Stimulated activated CD4-positive, alpha-beta T cell treated with anti-CD3 and anti-CD28 coated beads, TNF-alpha, amount 100 ng/mL, for 48 hours (primary cell): ENCODE measurements at places on chromosomes 1 and 21.
A peak's percentile ranks its signal among the peaks of the same experiment; 100 is the strongest.

DNA sequence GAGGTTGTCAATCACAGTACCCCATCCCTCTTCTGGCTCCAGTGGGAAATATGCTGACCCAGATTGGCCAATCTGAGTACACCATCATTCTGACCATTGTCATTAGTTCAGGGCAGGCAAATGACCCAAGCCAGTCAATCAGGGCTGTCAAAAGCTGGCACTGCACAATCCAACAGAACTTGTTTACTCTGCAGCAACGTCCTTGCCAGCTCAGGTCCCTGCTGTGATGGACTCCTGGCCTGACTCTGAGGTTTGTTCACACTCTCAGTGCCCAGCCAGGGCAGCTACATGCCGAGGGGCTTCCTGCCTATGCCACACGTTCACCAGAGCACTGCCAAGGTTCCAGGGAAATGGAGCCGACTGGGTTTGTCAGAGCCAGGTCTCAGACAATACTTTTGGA, 14.7 kb upstream of the OVAAL start:
- DNase-seq, result no peak

GRCh38 chr1:48493970-48494769, 22.2 kb upstream of the SPATA6 start:
- no peak for DNase-seq

DNA sequence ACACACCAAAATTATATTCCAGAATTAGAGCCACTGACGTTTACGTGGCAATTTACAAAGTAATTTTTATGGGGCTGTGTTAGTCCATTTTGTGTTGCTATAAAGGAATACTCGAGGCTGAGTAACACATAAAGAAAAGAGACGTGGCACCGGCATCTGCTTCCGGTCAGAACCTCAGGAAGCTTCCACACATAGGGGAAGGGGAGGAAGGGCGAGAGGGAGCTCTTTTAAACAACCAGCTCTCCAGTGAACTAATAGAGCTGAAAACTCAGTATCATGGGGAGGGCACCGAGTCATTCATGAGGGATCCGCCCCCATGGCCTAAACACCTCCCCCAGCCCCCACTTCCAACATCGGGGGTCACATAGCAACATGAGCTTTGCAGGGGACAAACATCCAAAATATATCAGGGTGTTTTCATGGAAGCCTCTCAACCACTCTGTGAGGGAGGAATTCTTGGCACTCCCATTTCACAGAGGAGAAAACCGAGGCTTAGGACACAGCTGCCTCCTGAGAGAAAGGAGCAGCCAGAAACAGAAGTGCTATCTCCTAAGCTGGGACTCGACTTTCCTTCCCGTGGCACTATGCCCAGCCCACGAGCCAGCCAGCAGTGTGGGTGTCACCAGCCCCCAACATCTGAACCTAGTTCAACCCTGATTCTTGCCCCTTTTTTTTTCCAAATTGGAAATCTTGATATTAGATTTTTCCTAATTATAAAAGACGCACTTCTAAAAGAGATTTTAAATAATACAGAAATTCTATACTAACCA, 29.2 kb downstream of the MIS18A start:
- no peak for DNase-seq

DNA sequence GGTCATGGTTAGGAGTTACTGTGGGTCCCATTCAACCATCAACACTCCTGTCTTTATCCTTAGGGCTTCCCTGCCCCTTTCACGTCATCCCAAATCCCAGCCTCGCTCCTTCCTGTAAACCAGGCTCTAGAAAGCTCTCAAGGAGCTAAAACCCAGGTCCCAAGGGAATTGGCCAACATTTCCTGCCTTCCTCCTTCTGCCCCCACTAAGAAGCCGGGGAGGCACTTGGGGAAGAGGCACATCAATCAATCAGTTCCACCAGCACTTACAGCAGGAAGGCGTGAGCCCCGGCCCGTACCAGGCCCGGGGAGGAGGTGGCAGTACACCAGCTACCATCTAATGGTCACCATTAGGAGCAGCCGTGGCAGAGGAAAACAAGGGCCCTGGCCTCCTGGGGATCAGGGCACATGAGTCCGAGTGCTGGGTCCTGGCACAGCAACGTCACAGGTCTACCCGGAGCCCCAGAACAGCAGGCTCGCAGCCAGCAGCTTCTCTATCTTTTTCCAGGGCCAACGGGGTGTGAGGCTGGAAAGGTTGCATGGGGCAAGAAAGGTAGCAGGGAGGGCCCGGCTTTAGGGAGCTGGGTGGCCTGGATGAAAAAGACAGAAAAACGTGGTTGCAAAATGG, 108.6 kb downstream of the CASZ1 start:
- DNase-seq, result no peak

GRCh38 chr21:26918323-26919079, 48.4 kb downstream of the ADAMTS5 start:
- DNase-seq, result no peak

DNA sequence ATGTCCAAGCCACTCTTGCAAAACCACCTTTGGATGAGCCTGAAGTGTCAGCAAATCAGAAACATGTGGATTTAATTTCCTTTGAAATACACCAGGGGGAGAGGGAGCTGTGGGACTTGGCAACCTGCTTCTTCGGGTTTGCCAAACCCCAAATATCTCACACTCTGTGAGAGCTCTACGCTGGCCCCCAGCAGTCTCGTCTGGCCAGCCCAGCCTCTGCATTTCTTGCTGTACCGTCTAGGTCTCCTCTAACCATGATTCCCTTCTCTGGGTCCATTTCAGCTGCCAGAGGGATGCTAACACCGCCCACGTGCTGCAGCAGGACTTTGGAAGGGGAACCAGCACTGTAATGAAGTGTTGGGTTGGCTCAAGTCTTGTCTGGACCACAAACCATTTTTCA, 114.6 kb downstream of the MRPS6 start:
- DNase-seq, result no peak

DNA sequence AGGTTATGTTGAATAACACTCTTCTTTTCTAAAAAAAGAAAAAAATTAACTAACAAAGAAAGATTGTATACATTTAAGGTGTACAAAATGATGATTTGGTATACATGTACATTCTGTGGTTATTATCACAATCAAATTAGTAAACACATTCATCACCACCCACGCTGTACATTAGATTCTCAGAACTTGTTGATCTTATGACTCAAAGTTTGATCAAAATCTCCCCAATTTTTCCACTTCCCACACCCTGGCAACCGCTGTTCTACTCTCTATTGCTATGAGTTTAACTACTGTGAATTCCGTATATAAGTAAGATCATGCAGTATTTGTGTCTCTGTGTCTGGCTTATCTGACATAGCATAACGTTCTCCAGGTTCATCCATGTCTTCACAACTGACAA, 469.5 kb upstream of the CHRM3 start:
- DNase-seq, result no peak

DNA sequence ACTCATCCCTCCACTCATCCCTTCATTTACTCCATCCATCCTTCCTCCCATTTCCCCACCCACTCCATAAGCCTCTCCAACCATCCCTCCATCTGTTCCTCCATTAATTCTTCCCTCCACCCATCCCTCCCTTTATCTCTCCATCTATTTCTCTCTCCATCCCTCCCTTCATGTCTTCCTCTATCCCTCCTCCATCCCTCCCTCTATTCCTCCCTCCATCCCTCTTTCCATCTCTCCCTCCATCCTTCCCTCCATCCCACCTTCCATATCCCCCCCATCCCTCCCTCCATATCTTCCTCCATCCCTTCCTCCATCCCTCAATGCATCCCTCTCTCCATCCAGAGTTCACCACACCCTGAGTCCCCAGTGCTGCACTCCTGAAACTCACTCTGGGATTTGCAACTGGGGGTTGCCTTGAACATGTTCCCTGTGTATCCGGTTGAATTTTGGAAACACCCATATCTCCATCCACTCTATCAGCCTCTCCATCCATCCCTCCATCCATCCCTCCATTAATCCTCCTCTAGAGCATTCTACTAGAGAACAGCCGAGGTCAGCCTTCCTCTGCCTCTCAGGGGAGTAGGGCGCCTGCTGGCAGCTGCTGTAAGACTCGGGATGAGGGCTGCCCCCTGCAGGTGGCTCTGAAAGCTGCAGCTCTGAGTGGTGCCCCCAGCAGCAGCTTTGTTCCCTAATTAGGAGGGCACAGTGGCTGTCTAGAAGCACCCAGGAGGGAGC, 39.4 kb downstream of the ABCG1 start:
- DNase-seq, result peak; percentile 67

GRCh38 chr1:217431395-217431794, 199.5 kb downstream of the GPATCH2 start:
- DNase-seq, result no peak

DNA sequence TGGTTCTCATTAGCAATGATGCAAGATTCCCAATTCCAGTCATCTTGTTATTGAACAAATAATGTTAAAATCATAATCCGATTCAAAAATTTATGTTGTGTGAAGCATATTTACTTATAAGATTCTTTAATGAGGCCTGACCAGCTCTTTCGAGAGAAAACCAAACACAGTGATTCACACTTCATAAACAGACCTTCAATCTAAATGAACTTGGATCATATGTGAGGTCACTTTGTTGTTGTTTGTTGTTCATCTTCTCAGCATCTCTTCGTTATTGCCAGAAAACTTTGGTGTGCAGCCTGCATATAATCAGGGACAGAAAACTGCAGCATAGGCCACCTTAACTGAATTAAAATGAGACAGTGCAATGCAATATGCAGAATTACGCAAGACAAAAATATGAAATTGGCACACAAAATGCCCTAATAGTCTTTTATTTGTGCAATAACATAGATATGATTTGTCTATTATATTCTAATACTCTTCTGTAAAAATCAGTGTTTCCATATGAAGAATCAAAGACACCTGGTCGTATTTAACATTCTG, 30.1 kb downstream of the NCAM2 start:
- DNase-seq, result no peak

DNA sequence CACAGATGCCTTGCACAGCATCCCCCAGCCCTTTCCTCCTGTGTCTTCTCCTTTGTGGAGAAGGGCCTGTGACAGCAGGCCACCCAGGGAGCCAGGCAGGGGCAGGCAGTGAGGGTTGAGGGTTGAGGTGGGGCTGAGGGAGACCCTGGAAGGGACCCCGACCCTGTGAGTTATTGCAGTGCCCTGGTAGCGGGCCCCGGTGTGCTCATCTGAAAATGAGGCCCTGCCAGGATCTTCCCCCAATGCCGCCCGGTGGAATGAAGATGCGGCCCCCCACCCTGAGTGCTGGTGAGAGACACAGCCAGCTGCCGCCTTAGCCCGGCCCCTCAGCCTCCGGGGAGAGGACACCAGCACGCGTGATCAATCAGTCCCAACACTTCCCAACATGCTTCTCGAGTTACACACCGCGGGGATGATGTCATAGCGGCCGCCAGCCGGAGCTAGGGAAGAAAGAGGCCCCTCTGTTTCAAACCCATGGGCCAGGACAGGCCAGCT, 36.2 kb upstream of the ACTRT2 start:
- DNase-seq, result no peak

DNA sequence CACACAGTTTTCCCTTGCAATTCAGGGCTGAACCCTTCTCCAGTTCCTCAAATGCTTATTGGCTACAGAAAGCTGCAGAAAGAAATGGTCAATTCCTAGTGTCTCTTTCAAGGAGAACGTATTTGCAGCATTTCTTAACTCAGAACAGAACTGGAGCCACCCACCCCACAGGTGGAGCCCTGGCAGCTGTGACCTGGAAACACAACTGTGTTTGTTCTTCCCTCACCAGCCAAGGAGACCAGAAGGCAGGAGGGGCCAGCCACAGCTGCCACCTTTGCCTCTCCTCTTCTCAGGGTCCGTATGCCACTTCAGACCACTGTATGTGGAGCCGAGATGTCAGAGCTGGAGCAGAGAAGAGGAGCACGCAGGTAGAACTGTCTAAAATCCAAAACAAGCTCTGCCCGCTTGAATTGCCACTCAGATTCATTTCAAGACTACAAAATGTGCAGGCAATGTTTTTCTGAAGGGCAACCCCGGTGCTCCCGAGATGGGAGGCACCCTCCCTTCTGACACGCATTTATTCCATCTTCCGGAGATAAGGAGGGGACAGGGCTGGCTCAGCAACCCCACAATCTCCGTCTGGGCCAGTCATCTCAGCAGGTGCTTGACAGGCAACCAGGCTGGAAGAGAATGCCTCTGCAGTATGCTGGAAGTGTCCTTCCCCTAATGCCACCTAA, 16.7 kb downstream of the CD247 start:
- DNase-seq, result peak; percentile 39

GRCh38 chr1:28208818-28209441, 23.9 kb downstream of the DNAJC8 start:
- peak; percentile 22 for DNase-seq

GRCh38 chr1:205324781-205325180, 3.2 kb upstream of the NUAK2 start:
- DNase-seq, result no peak

- no peak for DNase-seq
These were observed 19.1 kb downstream of the COA7 start for GRCh38 chr1:52679048-52679447.
